ENCODE measurements at places on chromosomes 2 and 18.

- DNase-seq: peak; percentile 27
Observed at GRCh38 chr2:218406949-218407618, 7.4 kb downstream of the CTDSP1 start.

GRCh38 chr2:26652361-26653041, 11.3 kb upstream of the CIB4 start:
- no peak for DNase-seq

DNA sequence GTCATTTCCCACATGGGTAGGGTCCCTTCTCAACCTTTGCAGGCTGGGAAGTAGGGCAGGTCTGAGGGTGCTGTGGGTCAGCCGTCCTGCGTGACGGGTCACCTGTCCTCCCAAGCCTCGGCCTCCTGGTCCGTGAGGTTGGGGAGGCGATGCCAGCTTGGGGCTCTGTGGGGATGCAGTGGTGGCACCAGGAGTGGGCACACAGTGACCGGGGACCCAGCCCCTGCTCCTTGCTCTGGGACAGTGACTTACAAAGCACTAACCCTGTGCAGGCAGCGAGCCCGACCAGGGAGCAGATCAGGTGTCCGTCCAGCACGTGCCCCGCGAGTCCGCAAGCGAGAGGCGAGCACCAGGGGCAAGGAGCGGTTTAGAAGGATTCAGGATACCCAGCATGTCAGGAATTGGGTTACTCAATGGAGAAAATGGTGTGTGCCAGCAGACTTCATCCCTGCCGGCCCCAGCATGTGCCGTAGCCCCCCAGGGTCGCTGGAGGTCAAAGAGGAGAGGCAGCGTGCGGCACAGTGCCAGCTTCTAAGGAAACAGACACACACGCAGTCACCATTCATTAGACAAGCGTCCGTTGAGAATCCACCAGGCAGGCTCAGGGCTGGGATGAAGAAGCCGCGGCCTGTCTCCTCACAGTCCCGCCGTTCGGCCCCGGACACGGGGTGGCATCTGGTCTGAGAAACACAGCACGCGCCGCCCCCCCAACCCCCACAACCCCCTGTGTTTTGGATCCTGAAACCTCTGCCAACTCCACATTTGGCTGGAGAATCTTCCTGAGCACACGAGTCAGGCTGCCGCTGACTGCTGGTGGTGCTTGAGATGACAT, 11.7 kb downstream of the COLEC11 start:
- DNase-seq: no peak

DNA sequence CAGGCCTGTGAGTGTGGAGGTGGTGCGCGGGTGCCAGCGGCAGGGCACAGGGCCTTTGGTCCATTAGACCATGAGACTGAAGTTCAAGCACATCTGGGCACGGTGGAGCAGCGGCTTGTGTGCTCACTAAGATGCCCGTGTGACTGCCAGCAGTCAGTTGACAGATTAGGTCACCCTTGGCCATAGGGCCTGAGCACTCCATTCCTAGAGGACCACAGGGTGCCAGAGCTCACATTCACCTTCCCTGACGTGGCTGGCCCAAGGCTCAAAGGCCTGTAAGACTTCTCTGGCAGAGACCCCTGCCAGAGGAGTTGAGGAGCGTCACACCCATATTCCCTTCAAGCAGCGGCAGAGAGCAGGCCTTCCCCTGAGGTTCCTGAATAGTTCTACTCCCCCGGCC, 650 bp downstream of the LHCGR start:
- DNase-seq: no peak

GRCh38 chr18:79585395-79586370, 93.9 kb upstream of the CTDP1 start:
- no peak for DNase-seq

GRCh38 chr2:216372761-216373291, 543 bp upstream of the MARCHF4 start:
- DNase-seq: no peak

- no peak for DNase-seq
Observed at GRCh38 chr2:146312899-146313298, 1531.9 kb upstream of the ACVR2A start.

DNA sequence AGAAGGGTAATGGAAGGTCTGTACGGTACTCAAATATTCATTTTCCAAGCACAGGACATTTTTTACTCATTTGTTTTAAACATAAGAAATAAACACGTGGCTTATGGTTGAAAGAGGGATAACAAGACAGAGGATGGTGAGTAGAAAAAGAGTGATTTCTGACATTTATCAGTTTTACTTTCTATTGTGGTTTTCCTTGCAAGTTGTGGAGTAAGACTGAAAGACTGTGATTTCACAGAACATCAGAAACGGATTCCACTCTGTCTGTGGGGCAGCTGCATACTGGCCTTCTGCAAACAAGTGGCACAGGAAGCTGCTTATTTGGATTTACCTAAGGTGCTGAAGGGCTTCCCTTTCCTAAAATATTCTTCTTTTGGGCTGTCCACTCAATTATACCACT, 122.2 kb upstream of the ITGB6 start:
- no peak for DNase-seq

GRCh38 chr2:30691948-30692828, 115.1 kb downstream of the CAPN13 start:
- no peak for DNase-seq

DNA sequence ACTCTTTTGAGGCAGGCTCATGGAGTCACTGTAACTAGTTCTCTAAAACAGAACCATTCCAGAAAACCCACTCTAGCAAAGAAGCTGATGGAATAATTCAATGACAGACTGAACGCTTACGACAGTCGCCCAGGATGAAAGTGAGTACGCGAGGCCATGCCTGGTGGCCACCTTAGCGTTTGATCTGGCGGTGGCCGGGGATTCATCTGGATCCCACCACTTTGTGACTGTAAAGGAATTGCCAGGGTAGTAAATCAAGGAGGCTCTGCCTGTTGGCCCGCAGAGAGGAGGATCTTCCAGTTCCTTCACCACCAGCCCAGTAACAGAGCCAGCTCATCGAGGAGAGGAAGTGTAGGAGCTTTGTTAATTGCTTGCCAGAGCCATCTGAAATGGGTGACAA, 34.6 kb downstream of the GREB1 start:
- DNase-seq: no peak

GRCh38 chr2:27929916-27930486, 39.5 kb downstream of the BABAM2 start:
- DNase-seq: no peak

- no peak for DNase-seq
Observed at GRCh38 chr2:135202751-135203150, 150.7 kb downstream of the RAB3GAP1 start.

Data from stimulated activated CD4-positive, alpha-beta T cell treated with anti-CD3 and anti-CD28 coated beads, TNF-alpha, amount 100 ng/mL, for 1 hour (primary cell).